ENCODE measurements at places on chromosomes 13 and 19.

DNA sequence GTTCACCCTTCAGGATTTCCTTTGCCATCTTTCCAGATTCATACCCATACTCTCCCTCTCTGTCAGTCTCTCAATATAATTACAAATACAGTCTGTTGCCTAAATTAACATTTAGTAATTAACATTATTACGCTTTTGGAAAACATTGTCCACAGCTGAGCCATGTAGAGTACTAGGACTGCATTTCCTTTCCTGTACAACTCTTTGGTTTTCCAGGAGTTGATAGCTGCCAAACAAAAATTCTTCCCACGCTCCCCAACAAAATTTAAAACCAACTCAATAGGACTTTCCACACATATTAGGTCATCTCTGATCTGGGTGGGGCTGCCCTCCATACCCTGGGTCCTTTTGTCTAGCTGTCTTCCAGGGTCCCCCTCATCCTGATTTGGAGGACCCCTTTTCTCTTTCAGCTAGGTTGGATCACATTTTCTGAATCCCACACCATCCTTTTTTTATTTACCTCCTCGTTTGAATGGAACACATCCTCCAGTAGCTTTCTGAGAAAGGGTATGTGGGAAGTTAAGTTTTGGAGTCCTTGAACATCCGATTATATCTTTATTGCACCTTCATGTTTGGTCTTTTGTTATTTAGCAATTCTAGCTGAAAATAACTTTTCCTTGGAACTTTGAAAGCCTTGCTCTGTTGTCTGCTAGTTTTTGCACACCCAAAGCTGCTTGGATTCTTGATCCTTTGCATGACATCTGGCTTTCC lies 17.7 kb downstream of the ONECUT3 start:
- no peak for DNase-seq

DNA sequence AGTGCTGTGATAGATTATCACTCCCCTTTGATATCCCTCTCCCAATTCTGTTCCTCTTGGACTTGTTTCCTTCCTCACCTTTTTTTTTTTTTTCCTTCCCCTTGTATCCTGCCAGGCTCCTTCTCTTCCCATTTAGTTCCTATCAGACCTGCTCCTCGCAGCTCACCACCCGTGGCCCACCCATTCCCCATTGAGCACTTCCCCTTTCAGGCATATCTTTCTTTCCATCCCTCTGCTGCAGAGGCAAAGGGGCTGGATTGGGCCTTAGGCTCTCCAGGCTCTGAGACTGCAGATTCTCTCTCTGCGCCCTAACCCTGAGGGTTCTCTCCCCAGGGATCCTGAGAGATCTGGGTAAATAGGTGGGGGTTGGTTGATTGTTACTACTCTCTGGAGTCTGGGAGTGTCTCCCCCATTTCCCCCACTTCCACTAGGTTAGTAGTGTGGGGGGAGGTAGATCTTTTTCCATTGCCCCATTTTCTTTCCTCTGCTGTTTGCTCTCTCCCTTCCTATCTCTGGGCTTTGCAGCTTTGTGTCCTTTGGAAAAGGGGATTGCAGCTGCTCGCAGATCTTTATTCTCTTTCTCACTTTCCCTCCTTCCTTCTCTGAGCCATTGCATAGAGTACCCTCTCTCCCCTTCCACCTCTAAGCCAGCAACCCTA lies 2.3 kb downstream of the ARHGAP35 start:
- DNase-seq: no peak

- peak; percentile 43 for DNase-seq
Measured at GRCh38 chr13:57740719-57741118, 109.2 kb downstream of the PCDH17 start.

GRCh38 chr13:41962994-41963393 lies 2.1 kb upstream of the VWA8 start:
- DNase-seq: no peak

DNA sequence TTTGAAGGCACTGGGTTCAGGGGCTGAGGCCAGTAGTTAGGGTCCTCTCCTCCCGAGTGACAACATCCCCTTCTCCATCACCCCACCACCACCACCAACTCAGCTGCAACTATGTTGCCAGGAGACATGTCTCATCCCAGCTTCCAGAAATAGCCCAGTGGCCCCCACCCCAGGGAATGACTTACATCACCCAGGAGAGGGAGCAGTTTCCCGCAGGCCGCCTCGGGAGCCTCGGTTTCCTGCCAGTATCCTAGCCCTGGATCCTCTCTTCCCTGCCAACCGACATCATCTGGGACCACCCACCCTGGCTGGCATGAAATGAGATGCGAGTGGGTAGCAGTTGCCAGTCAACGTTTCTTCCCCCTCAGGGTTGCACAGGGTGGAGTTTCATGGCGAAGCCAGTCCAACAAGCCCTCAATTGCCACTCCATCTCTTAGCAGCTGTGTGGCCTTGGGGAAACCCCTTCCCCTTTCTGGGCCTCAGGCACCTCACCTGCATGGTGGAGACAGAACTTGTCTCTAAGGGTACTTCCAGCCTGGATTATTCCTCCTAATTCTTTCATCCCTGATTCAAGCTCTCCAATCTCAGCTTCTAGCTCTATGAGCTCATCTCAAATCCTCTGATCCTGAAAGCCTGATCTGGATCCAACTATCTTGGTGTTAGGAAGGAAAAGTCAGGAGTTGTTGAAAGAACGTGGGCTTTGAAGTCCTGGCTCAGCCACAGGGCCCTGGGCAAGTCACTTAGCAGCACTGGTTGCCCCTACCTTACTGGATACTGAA lies 3.9 kb upstream of the GSK3A start:
- peak; percentile 82 for DNase-seq

GRCh38 chr19:17376935-17377600 lies at the start of gene PLVAP:
Gene PLVAP (minus strand): TSS chr19:17377342. CDS start chr19:17377288, 54 bp downstream.
- DNase-seq: peak; percentile 47

DNA sequence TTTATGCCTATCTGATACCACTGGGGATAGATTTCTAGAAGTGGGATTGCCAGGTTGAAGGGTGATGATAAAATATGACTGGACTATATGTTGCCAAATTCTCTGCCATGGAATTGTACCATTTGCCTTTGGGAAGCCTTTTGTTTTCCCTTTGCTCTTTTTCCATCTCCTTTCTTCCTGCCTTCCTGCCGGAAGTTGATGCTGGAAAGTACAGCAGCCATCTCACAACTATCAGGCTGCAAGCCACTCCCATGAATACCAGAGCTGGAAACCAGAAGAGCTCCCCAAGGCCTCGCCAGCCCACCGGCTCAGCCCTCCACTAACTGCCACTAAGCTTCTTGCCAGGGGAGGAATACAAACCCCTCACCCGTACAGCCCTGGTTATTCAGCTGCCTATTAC lies 29.7 kb downstream of the ZIC5 start:
- no peak for DNase-seq

DNA sequence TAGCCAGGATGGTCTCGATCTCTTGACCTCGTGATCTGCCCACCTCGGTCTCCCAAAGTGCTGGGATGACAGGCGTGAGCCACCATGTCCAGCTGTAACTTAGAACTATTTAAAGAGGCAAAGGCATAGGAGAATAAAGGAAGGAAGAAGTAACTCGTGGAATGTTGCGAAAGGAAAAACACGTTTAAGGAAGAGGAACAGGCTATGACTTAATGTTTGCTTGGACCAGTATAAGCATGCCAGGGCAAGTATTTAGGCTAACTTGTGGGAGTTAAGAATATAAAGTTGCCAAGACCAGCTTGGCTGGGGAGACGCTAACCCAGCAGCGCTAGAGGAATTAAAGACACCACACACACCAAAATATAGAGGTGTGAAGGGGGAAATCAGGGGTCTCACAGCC lies 33.5 kb downstream of the ZNF844 start:
- no peak for DNase-seq

DNA sequence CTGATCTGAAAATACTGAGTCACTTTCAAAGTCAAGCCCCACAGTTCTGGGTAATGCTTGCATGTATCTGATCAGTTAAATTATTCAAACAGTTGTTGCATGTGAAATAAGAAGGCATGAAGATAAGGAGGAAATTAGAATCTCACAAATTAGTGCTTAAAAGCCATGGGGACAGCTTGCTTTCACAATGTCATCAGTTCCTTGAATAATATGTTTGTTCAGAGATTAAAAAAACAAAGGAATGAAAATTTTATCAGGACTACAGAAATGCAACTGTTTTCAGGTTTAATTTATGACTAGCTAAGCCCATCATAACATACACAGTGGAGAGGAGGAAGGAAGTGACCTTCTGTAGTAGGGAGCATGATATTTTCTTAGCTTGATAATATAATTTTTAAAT lies 150.1 kb downstream of the OXGR1 start:
- no peak for DNase-seq

GRCh38 chr19:18063463-18063862 lies 23.3 kb downstream of the IL12RB1 start:
- DNase-seq: no peak

DNA sequence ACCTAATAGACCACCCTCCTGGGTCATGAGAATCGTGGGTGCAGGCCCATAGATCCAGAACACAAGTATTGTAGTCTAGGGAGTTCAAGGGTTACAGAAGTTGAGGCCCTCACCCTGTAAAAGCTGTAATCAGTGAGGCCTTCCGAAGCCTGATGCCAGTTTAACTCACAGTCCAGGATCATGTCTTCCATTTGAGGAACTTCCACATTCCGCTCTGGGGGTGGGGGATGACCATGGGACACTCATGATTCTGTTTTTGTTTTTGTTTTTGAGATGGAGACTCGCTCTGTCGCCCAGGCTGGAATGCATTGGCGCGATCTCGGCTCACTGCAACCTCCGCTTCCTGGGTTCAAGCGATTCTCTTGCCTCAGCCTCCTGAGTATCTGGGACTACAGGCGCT lies 1.7 kb upstream of the RASIP1 start:
- DNase-seq: no peak

DNA sequence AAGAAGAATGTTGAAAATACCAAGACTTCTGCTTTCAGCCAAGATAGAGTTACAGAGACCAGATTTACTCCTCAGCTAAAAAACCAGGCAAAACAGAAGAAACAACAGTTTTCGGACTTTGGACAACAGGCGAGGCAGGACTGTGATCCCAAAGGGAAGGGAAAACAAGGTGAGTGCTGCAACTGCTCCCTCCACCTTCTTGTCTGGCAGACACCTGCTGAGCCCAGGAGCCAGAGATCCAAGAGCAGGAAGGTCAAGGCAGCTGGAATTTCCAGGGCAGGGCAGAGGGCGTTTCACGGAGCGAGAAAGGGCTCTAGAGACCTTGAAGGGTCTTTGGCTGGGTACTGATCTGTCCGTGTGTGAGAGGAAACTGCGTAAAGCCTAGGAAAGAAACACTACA lies 32.9 kb upstream of the SLC7A9 start:
- DNase-seq: no peak

GRCh38 chr13:27044837-27045570 lies 126.6 kb downstream of the USP12 start:
- DNase-seq: no peak

DNA sequence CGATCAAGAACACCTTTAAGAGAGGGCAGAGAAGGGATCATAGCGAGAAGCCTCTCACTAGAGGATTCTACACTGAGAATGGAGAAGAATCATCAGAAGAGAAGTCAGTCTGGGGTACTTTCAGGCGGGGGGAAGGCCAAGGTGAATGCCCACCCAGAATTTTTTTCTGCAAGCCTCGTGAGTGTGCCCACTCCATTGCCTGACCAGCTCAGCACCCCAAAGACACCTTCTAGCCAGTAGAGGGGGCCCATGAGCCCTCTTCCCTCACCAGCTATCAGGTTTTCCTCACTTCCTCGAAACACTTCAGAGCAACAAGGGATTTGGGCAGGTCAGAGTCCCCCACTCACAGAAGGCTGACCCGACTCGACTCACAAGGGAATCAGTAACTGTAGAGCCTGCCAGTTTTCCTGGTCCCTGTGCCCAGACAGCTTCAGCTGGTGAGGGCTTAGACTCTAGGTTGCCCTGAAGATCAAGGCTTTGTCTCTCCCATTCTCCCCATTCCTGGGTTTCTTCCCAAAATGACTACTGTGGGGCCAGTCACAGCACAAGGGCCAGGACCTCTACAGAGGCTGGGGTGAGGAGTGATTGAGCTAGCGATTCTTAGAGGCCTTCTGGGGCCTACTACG lies 18.4 kb downstream of the NLRP13 start:
- no peak for DNase-seq

DNA sequence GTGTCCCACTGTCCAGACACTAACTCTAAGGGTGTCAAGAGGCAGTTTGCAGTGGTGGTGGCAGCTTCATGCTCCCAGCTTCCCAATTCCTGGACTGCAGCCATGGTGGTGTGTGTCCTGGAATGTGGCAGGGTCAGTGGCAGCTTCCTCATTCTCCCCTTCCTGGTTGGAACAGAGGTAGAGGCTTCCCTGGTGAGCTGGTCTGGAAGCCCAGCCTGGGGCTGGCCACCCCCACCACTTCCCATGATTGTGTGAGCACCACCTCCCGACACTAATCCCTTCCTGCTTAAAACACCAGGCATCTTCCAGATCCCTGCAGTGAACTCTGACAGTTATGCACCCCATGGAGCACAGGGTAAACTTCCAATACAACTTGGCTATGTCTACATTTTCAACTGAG lies 134.9 kb downstream of the RAP2A start:
- no peak for DNase-seq

GRCh38 chr19:17806945-17807344 lies 12.0 kb downstream of the B3GNT3 start:
- DNase-seq: no peak

DNA sequence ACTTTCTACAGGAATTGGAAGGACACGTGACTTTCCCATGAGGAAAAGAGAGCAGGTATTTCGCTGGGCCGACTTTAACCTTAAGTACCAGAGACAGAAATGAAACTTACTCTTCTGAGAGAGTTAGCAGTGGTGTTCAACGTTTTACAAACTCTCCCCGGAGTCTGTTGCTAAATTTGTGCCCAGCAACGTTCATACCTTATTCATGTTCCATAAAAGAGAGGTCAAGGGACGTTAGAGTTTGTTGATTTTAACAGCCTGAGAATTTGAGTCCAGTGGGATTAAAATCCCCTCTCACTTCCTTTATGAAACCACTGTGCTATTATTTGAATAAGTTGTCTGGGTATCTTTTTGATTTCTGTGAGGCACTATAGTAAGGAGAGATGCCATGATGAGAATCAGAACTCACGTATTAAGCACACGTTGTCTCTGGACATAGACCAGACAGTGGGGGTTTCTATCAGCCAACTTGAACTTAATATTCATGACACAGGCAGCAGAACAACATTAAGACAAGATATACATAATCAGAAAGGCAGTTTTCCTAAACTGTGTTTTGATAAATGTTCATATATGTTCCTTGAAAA lies 33.4 kb downstream of the SPRY2 start:
- DNase-seq: no peak
